ENCODE measurements at places on chromosomes 1 and 21.

DNA sequence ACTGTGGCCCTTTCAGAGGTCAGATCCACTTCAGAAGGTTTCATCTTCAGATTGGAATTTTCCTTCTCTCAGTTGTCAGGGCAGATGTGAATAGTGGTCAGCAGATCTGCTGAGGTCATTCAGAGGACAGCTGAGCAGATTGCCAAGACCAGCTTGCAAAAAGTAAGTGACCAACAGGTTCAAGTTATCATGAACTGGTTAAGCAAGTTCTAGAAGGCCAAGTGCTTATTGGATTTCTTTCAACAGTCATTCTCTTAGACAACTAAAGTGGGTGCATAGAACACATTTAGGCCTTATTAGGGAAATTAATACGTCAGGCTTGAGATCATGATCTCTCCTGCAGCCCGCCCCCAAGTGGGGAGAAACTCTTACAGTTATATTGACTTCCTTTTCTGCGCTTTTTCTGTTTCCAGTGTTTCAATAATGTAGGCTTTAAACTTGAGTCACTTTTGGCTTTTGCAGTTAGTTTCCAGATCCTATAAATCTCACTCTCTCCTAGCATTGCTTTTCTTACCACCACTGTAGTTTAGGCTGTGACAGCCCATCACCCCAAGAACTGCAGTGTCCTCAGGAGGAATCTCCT lies 96.4 kb downstream of the C1orf21 start:
- no peaks in the 10 kb centered on the region for H3K27me3 ChIP-seq
- H3K36me3 ChIP-seq = no peaks in the 10 kb centered on the region
- H3K4me3 ChIP-seq = no peak overlapping the region
- H3K4me1 ChIP-seq = peaks cover 69% of the 10 kb centered on the region
- peak overlapping the region; percentile 83 for H3K27ac ChIP-seq
- DNase-seq = peak; percentile 66

- no peak for DNase-seq
- H3K27me3 ChIP-seq = no peaks in the 10 kb centered on the region
- no peaks in the 10 kb centered on the region for H3K4me1 ChIP-seq
- H3K27ac ChIP-seq = no peak overlapping the region
Observed at GRCh38 chr1:200890818-200891773, 3.6 kb upstream of the INAVA start.

DNA sequence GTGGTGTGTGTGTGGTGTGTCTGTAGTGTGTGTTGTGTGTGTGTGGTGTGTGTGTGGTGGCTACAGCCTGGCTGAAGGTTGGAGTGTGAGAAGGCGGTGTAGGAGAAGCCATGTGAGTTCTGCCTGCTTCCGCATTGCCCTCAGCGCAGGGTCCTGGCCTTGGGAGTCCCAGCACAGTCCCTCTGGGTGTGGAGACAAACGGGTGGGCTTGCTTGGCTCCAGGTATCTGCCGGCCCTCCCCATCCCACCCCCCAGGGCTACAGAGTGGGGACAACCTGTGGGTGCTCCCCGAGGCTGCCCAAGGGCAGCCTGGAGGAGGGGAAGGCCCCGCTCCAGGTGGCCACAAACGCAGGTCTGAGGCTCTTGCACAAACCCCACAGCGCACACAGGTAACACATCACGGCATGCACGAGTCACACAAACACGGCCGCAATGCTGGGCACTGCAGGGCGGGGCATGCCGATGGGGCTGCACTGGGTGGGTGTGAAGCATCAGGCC lies 31.7 kb upstream of the ADARB1 start:
- H3K4me3 ChIP-seq = no peak overlapping the region
- no peak for DNase-seq
- H3K27ac ChIP-seq = no peak overlapping the region
- no peaks in the 10 kb centered on the region for H3K27me3 ChIP-seq

DNA sequence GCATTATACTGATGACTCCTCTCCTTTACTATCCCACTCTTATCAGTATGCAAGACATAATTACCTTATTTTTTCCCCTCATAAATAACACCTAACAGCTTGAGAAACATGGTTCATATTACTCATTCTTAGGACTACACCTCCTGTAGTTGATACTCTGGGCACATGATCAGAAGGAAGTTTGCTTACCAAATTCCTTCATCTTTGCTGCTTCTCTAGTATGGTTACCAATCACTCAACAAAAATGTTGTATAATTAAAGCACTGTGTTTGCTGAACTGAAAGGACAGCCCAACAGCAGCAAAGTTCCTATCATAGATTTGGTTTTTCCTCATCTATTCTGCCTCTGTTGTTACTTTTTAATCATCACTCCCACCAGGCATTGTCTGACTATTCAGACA lies 586.3 kb downstream of the LRRIQ3 start:
- DNase-seq = no peak
- H3K27me3 ChIP-seq = no peaks in the 10 kb centered on the region
- no peaks in the 10 kb centered on the region for H3K4me1 ChIP-seq
- H3K4me3 ChIP-seq = no peak overlapping the region

- H3K4me1 ChIP-seq = peaks cover 22% of the 10 kb centered on the region
- H3K27ac ChIP-seq = no peak overlapping the region
- no peak for DNase-seq
- H3K4me3 ChIP-seq = no peak overlapping the region
Observed at GRCh38 chr1:204439621-204440375, 28.2 kb upstream of the PPP1R15B start.

DNA sequence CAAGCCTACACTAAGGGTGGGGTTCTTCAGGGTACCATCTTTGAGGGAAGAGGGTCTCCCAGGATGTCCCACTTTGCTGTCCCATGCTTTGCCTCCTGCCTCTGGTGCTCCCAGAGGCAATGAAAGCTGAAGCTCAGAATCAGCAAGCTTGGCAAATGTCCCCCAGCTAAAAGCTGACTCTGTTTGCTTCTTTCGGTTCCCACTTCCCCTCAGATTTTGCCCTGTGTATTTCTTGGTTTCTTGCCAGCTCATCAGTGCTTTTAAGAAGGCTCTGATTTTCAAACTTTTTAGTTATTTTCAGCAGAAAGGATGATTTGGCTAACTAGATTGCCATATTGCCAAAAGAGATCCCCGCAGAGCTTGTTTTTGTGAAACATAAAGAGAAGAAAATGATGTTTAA lies 33.1 kb upstream of the COG2 start:
- peaks cover 12% of the 10 kb centered on the region for H3K4me1 ChIP-seq
- no peak overlapping the region for H3K27ac ChIP-seq
- DNase-seq = no peak
- no peaks in the 10 kb centered on the region for H3K36me3 ChIP-seq

DNA sequence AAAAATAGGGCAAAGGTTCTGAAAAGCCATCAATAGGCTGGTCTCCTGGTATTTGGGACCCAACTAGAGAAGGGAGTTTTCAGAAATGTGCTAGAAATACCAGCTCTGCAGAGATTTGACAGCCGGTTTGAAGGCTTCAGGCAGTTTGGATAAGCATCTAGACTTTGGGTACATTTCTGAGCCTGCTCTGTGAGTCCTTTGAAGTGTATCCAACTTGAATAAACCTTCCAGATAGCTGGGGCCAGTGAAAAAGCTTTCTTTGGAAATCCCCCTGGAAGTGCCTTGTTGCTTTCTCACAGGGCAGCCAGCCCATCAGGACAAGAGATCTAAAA lies 6.4 kb upstream of the PEF1 start:
- H3K4me3 ChIP-seq = no peak overlapping the region
- DNase-seq = no peak
- H3K36me3 ChIP-seq = no peaks in the 10 kb centered on the region

GRCh38 chr1:155026154-155026553 lies 7.4 kb downstream of the DCST2 start:
- DNase-seq = no peak
- no peaks in the 10 kb centered on the region for H3K36me3 ChIP-seq
- no peak overlapping the region for H3K4me3 ChIP-seq
- no peaks in the 10 kb centered on the region for H3K27me3 ChIP-seq
- H3K27ac ChIP-seq = no peak overlapping the region

DNA sequence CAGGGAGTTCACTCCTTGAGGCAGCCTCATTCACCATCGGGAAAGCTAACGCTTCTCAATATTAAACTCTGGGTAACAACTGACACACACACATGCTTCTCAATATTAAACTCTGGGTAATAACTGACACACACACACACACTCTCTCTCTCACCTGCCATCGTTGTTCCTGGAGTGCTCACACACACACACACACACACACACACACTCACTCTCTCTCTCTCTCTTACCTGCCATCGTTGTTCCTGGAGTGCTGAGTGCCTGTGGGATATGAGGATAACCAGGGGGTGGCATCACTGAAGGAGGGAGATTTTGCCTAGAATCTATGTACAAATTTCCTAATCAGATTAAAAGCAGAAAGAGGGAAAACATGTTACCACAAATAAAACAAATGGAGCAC lies 17.1 kb upstream of the GUCA2A start:
- H3K4me3 ChIP-seq = no peak overlapping the region
- DNase-seq = no peak
- no peak overlapping the region for H3K27ac ChIP-seq

- H3K4me3 ChIP-seq = no peak overlapping the region
- H3K36me3 ChIP-seq = no peaks in the 10 kb centered on the region
- no peaks in the 10 kb centered on the region for H3K27me3 ChIP-seq
- DNase-seq = no peak
- no peaks in the 10 kb centered on the region for H3K4me1 ChIP-seq
Observed at GRCh38 chr21:35828161-35828560, 232.2 kb downstream of the SETD4 start.

DNA sequence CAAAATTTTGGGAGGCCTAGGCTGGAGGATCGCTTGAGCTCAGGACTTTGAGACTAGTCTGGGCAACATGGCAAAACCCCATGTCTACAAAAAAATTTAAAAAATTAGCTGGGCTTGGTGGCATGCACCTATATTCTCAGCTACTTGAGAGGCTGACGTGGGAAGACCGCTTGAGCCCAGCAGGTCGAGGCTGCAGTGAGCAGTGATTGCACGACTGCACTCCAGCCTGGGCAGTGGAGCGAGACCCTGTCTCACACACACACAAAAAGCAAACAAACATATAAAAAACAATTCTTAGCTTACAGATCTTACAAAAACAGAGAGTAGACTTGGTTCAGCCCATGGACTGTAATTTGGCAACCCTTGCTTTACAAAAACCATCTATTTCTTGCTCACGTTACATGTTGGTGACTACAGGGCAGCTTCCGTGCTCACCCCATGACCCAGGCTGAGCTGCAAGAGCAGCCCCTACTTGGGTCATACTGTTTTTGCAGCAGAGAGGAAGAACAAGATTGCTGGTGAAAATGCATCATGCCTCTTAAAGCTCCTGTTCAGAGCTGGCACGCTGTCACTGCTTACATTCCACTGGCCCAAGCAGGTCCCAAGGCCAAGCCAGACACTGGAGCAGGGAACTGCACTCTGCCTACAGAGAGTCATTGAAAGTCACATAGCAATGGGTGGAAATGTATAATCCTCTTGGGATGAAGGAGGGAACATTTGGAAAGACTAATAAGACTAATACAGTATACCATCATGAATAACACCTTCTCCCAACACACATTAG lies 13.4 kb upstream of the ZBTB8A start:
- H3K27ac ChIP-seq = no peak overlapping the region
- no peaks in the 10 kb centered on the region for H3K4me1 ChIP-seq
- no peaks in the 10 kb centered on the region for H3K27me3 ChIP-seq
- no peak overlapping the region for H3K4me3 ChIP-seq
- no peaks in the 10 kb centered on the region for H3K36me3 ChIP-seq

- no peaks in the 10 kb centered on the region for H3K36me3 ChIP-seq
- no peaks in the 10 kb centered on the region for H3K4me1 ChIP-seq
- peaks cover 6% of the 10 kb centered on the region for H3K27me3 ChIP-seq
- no peak overlapping the region for H3K27ac ChIP-seq
- no peak overlapping the region for H3K4me3 ChIP-seq
Observed at GRCh38 chr1:2602311-2602835, 15.8 kb downstream of the PRXL2B start.

- DNase-seq = no peak
- H3K27me3 ChIP-seq = no peaks in the 10 kb centered on the region
- no peaks in the 10 kb centered on the region for H3K36me3 ChIP-seq
- H3K27ac ChIP-seq = no peak overlapping the region
- H3K4me3 ChIP-seq = no peak overlapping the region
Observed at GRCh38 chr21:19603011-19603593, 1199.5 kb upstream of the TMPRSS15 start.

DNA sequence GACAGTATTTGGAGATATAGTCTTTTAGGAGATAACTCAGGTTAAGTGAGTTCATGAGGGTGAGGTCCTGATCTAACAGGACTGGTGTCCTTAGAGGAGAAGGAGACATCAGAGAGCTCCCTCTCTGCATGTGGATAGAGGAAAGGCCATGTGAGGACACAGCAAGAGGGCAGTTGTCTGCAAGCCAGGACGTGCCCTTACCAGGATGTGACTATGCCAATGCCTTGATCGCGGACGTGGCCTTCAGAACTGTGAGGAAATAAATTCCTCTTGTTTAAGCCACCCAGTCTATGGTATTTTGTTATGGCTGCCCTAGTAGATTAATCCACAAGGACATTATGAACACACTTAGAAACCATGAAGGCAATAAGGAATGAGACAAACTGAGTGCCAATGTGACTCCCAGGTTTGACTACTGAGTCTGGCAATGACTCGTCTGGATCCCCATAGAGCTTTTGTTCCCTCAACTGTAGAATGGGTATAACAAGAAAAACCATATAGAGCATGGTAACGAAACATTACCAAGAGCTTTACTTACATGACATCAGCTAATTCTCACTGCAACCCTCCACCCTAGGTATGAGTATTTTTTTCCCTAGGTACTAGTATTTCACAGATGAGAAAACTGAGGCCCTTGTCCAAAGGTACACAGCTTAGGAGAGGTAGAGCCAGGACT lies 6.5 kb downstream of the URB1 start:
- no peak overlapping the region for H3K27ac ChIP-seq
- no peaks in the 10 kb centered on the region for H3K27me3 ChIP-seq
- no peak overlapping the region for H3K4me3 ChIP-seq
- no peaks in the 10 kb centered on the region for H3K4me1 ChIP-seq
- DNase-seq = no peak
- peaks cover 36% of the 10 kb centered on the region for H3K36me3 ChIP-seq

DNA sequence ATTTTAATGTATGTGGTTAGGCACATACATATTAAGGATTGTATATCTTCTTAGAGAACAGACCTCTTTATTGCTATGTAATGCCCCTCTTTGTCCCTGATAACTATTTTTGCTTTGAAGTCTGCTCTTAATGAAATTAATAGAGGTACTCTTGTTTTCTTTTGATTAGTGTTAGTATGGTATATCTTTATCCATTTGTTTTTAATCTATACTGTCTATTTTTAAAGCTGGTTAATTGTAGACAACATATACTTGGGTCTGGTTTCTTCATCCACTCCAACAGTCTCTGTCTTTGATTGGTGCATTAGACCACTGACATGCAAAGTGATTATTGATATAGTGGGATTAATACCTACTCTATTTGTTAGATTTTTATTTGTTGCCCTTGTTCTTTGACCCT lies 36.0 kb downstream of the LEPR start:
- H3K36me3 ChIP-seq = no peaks in the 10 kb centered on the region
- H3K27me3 ChIP-seq = no peaks in the 10 kb centered on the region
- H3K4me1 ChIP-seq = no peaks in the 10 kb centered on the region
- H3K27ac ChIP-seq = no peak overlapping the region

DNA sequence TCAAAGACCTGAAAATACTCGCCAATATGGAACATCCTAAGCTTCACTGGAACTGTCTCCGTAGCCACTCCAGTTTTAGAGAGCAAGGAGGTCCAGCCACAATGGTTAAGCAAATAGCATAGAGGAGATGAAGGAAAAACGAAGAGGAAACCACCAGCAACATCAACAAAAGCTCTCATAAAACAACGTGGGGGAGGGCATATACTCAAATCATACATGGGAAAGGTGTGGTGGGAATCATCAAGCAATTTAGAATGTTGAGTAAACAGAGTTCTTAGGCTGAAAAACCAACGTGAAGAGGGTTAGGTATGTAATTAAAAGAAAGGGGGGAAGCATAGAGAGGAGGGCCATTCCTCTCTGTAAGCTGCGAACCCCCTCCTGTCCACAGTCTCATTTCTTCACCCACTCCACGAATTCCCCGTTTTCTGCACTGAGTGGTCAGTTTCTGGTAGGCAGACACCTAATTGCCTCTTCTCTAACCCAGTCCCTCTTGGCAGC lies 1.0 kb downstream of the TMEM59 start:
- peak overlapping the region; percentile 96 for H3K27ac ChIP-seq
- H3K27me3 ChIP-seq = no peaks in the 10 kb centered on the region
- no peak for DNase-seq

All from tibial nerve (tissue), 4 donors.